ENCODE measurements at places on chromosomes 3 and 15. TPM values are rescaled to one million over a fixed set of nuclear protein-coding genes. Genes with fewer than 3 reads are reported as not detected.
A peak's percentile ranks its signal among the peaks of the same experiment; 100 is the strongest.

- DNase-seq = no peak
These were observed 29.2 kb downstream of the PRR23E start for GRCh38 chr3:127222163-127222562.

DNA sequence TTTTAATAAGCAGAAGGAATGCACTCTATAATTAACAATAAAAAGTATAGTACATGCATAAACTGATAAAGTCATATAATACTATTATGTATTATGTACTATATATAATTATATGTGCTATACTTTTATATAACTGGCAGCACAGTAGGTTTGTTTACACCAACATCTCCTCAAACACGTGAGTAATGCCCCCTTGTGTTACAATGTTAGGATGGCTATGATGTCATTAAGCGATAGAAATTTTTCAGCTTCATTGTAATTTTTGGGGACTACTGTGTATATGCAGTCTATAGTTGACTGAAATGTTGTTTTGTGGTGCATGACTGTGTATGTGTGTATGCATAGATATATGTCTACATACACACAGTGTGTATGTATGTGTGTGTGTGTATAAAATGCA, 100.6 kb downstream of the SLMAP start:
- no peak for DNase-seq

- no peak for DNase-seq
These were observed 88.7 kb upstream of the EPHB3 start for GRCh38 chr3:184472723-184473428.

- no peak for DNase-seq
These were observed 43.1 kb upstream of the TP63 start for GRCh38 chr3:189588070-189588469.

GRCh38 chr3:96175500-96175899, 638.9 kb upstream of the EPHA6 start:
- no peak for DNase-seq

GRCh38 chr3:43074482-43074881, 31.4 kb downstream of the POMGNT2 start:
- DNase-seq = no peak

DNA sequence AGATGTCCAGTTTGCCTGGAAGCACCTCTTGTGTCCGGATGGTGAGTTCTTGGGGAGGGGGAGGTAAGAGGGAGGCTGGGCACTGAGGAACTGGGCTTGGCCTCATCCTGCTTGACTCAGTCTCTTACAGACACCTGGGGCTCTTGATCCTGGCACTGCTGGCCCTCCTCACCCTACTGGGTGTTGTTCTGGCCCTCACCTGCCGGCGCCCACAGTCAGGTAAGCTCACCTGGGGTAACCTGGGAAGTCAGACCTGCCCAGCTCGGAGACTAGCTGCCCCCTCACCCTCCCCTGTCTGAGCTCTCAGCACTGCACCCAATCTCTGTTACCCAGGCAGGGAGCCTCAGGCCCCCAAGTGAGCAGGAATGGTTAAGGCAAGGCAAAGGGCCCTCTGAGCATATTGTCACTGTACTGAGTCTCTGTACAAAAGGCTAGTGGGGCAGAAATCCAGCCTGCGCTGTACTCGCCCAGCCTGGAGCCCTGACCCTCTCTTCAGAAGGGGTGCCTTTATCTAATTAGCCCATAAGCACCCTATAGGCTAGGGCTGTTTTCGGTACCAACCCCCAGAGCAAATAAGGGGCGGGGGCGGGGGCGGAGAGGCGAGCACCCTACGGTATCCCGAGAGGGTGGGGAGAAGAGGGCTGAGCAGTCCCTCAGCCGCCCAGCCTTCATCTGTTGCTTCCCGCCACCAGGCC, 2.2 kb upstream of the IL17RC start:
- no peak for DNase-seq

GRCh38 chr15:65211482-65211982, 259 bp upstream of the CILP start:
- no peak for DNase-seq

DNA sequence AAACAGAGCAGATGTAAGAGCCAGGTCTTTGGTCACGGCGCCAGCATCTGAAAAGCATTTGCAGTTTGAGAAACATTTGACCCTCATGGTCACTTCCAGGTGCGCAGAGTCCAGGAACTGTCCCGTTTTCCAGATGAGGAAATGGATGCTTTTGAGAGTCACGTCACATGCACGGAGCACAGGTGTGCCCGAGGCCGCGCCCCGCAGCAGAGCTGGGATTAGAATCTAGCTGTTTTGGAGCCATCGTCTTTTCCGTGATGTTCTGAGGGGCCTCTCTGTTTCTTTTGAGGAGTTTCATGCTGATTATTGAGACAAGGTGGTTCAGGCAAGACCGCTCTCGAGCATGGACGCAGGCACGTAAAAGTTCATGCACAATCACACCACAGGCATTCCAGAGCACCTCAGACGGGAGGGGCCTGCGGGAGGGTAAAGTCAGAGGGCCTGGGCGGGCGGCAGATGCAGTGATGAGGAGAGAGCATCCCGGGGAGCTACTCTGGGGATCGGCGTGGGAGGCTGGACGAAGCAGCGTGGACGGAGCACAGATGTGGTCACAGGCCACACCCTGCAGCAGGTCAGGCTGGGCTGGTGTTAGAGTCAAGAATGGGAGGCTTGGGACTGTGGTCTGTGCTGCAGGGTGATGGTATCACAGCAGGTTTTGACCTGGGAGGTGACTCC, 139.2 kb upstream of the MEF2A start:
- no peak for DNase-seq

- no peak for DNase-seq
These were observed 241.7 kb downstream of the ATP8B4 start for GRCh38 chr15:49877117-49877872.

GRCh38 chr3:177050501-177051237, 146.6 kb downstream of the TBL1XR1 start:
- DNase-seq = no peak

DNA sequence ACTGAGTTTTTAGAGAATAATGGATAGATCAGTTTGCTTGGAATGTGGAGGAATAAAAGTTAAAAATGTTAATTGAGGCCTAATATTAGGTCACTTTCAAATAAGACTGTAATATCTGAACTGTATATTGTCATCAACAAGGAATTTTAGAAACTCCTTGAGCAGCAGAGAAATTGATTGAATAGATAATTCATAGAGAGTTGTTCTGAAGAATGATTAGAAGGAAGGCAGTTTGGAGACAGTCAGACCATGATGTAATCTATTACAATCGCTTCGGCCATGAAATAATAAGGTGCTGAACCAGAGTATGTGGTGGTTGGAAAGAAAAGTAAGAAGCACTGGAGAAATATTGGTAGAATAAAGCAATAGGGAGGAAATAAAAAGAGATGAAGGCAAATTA, 15.7 kb downstream of the ECT2 start:
- DNase-seq = no peak

GRCh38 chr3:159650726-159651125, 337.9 kb upstream of the IL12A start:
- no peak for DNase-seq

DNA sequence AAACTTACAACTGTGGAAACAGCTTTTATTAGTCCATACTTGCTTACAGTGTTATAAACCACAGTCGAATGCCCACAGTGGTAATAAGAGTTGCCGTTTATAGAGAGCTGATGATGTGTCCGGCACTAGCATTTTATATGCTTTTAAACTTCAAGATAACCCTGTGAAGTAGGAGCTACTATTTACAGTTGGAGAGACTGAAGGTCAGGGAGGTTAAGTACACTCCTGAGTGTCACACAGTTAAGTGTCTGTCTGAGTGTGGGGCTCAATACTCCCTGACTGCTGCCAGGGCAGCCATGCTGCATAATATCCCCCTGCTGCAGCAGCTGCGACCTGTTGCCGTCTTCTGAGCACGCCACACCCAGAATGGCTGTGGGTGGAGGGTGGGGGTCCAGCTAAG, 89.9 kb upstream of the TNFAIP8L3 start:
- DNase-seq = no peak

GRCh38 chr3:148232389-148232788, 465.3 kb upstream of the AGTR1 start:
- no peak for DNase-seq

GRCh38 chr3:40192628-40193027, 116.9 kb upstream of the EIF1B start:
- no peak for DNase-seq

- no peak for DNase-seq
These were observed 53.9 kb upstream of the KLF13 start for GRCh38 chr15:31272558-31273257.

- no peak for DNase-seq
These were observed 6.0 kb downstream of the RAB27A start for GRCh38 chr15:55283379-55284147.

- no peak for DNase-seq
These were observed 74.1 kb downstream of the MSL2 start for GRCh38 chr3:136122006-136122405.

- DNase-seq = no peak
These were observed 6.5 kb upstream of the STRC start for GRCh38 chr15:43625106-43625505.

GRCh38 chr3:75192146-75192616, 471.9 kb upstream of the FRG2C start:
- no peak for DNase-seq

DNA sequence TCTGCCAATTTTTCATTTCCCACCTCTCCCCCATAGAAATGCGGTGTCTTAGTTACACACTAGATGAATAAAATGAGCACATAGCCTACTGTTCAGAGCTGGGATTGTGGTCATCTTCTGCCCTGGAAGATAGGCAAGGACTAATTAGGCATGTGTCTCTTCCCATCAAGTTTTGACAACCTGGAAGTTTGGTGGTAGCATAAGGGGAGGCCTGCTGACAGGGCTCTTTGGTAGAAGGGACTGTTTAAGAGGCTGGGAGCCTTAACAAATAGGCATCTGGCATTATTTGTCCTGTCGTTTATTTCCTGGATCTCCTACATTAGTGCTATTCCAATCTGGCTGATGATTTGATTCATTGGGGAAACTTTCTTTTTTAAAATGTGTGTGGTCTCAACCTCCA, 512.3 kb downstream of the ZNF385D start:
- DNase-seq = no peak

DNA sequence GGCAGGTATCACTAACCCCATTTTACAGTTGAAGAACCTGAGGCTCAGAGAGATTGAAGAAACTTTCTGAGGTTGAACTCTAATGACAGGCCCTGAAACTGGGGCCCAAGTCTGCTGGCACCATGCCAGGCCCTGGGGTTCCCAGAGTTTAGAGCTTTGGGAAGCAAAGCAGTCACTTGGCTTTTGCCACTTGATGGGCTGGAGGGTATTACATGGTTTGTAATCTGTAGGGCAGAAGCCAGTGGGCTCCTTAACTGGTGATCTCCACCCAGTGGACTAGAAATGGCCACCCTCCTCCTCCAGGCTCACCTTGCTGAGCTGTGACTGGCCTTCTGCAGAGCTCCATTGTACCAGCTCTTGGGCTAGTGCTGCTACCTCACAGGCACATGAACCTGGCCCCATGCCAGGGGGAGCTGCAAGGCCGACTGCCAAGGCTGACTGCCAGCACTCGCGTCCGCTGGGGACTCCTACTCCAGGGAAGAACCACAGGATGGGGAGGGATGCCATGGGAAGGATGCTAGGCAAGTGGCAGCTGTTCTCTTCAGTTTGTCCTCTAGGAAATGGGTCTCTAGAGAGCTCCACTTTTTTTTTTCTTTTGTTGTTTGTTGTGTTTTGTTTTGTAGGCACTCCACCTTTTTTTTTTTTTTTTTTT, 104.8 kb downstream of the ETFA start:
- DNase-seq = peak; percentile 93

DNA sequence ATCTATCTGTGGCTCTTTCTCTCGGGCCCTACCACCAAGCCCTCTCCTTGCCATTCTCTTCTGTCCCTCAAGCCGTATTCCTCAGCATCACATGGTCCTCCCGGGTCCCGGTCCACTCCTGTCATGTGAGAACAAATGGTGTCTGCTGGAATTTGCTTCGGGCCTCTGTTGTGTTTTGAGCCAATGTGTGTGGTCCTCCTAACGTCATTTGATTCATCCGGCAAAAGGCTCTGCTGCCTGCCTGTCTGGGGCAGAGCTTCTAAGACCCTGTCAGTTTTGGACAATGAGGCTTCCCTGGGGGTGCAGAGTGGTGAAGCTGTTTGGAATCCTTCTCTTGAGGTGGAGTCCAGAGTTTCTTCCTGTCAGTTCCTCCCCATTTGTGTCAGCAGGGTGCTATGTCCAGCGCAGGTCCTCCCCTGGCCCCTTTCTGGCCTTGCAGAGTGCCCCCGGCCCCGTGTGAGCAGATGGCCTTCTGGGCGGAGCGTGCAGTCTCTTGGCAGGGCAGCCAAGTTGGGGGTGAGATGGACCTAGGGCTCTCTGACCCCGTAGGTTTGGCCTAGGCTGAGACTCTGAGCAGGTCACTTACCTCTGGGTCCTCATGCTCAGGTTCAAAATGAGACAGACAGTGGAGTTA, 93.6 kb downstream of the APBA2 start:
- no peak for DNase-seq

- no peak for DNase-seq
These were observed 30.6 kb downstream of the CYP19A1 start for GRCh38 chr15:51307811-51308210.

DNA sequence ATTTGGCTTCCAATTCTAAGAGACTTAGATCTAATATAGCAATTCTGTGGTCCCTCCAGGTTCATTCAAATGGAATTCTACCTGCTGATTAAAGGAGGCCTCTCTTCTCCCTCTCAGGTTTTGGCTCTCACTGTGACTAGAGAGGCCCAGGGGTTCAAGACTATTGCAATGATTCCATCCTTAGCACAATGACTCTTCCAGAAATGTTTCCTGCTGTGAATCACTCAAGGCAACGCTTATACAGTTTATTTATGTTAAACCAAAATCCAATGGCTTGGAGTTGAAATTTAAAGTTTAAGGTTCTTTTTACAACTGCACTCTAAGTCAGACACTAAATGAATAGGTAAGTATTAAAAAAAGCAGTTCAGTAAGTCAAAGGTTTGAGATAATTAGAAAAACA, 39.9 kb downstream of the IFT57 start:
- DNase-seq = no peak

- DNase-seq = no peak
These were observed 42.8 kb upstream of the SECISBP2L start for GRCh38 chr15:49088996-49089395.

- DNase-seq = no peak
These were observed 138.7 kb downstream of the PEX5L start for GRCh38 chr3:179898024-179898423.

Gene AADACL2
- total RNA-seq = not detected

Gene ZNF80
- total RNA-seq = not detected

Gene AGTR1
- total RNA-seq = 1.3 TPM

Gene CYP11A1
- 3.7 TPM for total RNA-seq

Gene CSPG4
- 16.8 TPM for total RNA-seq

Gene CCR8
- not detected for total RNA-seq

Gene BUB1B
- 2.8 TPM for total RNA-seq

Data from dorsolateral prefrontal cortex (tissue), 122 donors.